Diencephalon (tissue), 1 donor: ENCODE measurements at places on chromosomes 7 and 10. TPM values are rescaled to one million over a fixed set of nuclear protein-coding genes. Genes with fewer than 3 reads are reported as not detected.

The ZNF736 gene
- 50.7 TPM for total RNA-seq

The TET1 gene
- 33.7 TPM for total RNA-seq

The OR2A2 gene
- total RNA-seq = not detected

The NAT16 gene
- total RNA-seq = 2.1 TPM

The FOXI2 gene
- not detected for total RNA-seq

The TSPAN15 gene
- total RNA-seq = 10.6 TPM

The NPY4R2 gene
- 1.6 TPM for total RNA-seq

The DGKI gene
- total RNA-seq = 93.9 TPM

The IMPDH1 gene
- total RNA-seq = 31.8 TPM

The GET4 gene
- 17.5 TPM for total RNA-seq

The ZNF783 gene
- 11.8 TPM for total RNA-seq

The HGF gene
- total RNA-seq = 2.5 TPM

The LAMB4 gene
- 0.92 TPM for total RNA-seq

The SKIDA1 gene
- 6.9 TPM for total RNA-seq
